SHP77 (cell line): ENCODE measurements at places on chromosomes 3 and 15.

GRCh38 chr15:80155001-80155377, 2.2 kb downstream of the FAH start:
- DNase-seq: no peak

DNA sequence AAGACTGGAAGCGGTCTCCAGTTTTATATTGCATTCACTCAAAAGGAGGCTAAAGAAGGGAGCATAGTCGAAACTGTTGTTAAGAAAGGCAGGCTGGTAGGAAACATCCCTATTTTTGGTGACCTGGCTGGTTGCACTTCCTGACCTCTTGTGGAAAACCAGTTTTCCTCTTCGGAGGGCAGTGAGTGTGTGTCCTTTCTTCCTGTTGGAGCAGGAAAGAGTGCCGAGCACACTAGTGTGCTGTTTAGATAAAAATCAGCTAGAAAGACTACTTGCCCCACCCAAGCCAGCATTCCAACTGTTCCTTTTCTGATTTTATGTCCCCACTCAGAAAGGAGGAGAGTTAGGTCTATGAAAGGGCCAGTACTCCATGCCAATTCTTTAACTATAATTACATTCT, 65.1 kb upstream of the CCR4 start:
- no peak for DNase-seq

DNA sequence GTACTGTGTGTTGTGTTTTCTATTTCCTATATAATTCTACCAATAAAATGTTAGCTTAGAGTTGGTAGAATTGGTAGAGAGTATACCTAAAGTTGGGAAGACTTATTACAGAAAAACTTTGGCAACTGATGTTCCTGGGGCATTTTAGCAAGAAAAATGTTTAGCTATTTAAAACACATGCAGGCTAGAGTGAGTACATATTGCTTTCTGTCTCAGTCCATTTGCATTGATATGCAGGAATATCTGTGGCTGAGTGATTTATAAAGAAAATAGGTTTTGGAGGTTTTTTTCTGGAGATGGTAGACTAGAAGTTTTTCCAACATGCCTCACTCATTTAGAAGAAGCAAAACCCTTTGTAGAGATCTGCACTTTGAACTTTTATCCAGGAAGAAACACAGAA, 30.4 kb upstream of the OR5K1 start:
- DNase-seq: no peak

- DNase-seq: peak; percentile 10
Observed at GRCh38 chr3:139319428-139320402, 24.1 kb upstream of the MRPS22 start.

DNA sequence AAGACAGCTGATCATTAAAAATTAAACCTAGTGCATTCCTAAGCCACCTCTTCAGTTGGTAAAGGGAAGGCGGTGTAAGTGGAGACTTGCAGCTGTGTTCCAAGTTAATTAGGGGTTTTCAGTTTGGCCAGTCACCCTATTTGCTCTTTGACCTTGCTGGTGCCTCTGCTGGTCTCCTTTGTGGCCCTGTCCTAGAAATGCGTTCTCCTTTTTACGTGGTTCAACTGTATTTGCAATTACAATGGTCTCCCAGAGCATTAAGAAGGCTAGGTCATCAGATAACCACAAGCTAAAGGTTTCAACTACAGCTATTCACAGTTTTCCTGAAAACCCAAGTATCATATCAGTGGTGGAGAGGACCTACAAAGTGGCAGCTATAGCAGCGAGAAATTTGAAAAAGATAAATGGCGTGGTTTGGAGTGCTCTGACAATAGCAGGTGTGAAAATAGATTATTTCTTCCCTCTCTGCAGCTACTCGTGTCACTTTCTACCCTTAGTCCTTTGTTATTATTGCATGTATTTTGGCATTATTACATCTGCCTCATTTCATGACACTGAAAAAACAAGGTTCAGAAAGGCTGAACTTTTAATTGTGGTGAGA, 203.5 kb upstream of the TBC1D5 start:
- no peak for DNase-seq

- no peak for DNase-seq
Observed at GRCh38 chr3:131623431-131623830, 120.7 kb upstream of the MRPL3 start.

DNA sequence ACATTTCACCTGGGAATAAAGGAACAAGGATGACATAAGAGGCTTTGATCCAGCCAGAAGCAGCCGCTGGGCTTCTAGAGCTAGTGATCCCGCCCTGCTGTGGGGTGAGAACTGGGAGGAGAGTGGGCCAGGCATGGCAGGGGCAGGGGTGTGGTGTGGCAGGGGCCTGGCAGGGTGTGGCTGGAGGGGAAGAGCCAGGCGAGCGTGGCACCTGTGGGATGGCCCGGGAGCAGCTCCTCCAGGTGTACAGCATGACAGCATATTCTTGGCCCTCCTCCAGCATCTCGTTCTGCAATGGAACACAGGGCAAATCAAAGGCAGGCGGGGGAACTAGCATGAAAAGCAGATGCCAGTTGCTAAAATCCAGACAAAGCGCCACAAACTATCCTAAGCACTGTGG, 35.5 kb downstream of the CYFIP1 start:
- peak; percentile 21 for DNase-seq

DNA sequence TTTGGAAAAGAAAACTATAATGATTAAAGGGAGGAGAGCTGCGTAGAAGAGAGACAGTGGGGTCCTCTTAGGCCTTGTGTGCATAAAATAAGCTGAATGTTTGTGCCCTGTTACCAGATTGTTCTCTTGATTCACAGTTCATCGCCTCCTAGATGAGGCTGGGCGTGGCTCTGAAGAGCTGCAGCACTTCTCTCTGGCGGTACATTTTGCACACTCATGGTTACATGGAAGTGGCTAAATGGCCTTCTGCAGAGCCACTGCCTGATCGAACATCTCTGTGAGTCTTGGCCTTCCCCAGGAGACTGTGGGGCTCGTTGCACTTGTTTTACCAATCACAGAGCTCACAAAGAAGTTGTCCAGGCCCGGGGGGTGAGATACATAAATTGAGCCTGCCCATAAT, 208.8 kb downstream of the GABRG3 start:
- DNase-seq: no peak

DNA sequence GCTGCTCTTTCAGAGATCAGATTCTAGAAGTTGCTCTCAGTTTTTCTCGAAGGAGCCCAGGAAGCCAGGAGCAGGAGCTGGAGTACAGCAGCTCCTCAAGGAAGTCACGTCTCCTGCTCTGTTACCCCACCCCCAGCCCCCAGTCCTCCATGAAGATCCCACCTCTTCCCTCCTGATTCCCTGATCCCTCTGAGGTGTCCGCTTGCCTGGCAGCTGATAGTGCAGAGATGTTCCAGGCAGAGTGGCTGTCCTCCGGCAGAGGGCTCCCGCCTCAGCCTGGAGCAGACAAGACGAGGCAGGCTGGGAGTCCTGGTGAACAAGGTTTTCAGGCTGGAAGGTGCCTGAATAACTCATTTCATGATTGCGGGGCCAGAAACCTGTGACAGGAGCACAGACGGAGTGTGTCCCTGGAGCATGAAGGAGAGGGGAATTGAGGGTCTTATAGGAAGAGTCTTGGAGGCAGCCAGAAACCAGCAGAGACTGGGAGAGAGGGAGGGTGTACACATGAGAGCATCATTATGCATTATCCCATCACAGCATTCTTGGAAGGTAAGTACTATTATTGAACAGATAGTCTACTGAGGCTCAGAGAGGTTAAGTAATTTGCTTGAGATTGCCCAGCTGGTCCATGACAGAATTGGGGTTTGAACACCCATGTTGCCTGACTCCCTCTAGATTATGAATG, 1.2 kb downstream of the HRH1 start:
- DNase-seq: peak; percentile 46

DNA sequence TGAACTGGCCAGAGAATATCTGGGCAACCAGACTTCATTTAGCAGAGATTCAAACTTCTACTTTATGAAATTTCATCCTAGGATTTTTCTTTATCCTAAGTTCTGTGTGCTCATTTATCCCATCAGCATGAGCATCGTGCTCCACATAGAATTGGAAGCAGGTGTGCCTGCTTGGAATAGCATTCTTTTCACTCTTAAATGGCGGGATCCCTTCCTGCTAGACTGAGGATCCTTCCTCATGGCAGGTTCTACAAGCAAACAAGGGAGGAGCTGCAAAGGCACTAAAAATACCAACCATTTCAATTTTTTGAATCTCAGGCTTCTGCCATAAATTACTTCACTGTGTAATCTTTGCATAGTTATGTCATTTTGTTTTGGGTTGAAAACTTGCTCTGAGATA, 74.6 kb upstream of the FLNB start:
- DNase-seq: no peak

- peak; percentile 90 for DNase-seq
Observed at GRCh38 chr15:28021281-28022039, 77.7 kb downstream of the OCA2 start.

DNA sequence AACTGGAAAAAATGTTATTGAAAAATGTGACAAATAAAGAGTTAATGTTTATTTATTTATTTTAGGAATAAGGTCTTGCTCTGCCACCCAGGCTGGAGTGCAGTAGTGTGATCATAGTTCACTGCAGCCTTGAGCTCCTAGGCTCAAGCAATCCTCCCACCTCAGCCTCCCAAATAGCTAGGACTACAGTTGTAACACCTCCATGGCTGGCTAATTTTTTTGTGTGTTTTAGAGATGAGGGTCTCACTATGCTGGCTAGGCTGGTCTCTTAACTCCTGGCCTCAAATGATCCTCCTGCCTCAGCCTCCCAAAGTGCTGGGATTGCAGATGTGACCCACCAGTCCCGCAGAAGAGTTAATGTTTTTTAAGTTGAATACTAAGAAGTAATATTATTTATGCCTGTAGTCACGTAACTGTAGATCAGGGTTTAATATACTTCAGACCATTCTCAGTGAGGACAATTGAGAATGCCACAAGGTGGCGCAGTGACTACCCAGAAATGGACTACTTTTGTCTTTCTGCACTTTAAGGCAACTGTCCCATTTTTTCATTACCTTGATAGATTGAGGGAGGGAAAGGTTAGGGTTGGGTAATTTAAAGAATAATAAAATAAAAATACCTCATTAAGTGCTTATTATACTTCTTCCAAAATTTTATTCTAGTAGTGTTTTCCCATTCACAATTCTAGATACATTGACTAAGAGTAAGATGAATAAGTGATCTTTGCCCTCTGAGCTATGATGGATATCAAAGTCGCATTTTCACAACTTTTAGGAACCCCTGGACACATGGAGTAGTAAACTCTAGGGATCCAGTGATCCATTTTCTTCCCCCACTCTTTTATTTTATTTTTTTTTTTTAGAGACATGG, 6.0 kb downstream of the MUC13 start:
- peak; percentile 34 for DNase-seq

DNA sequence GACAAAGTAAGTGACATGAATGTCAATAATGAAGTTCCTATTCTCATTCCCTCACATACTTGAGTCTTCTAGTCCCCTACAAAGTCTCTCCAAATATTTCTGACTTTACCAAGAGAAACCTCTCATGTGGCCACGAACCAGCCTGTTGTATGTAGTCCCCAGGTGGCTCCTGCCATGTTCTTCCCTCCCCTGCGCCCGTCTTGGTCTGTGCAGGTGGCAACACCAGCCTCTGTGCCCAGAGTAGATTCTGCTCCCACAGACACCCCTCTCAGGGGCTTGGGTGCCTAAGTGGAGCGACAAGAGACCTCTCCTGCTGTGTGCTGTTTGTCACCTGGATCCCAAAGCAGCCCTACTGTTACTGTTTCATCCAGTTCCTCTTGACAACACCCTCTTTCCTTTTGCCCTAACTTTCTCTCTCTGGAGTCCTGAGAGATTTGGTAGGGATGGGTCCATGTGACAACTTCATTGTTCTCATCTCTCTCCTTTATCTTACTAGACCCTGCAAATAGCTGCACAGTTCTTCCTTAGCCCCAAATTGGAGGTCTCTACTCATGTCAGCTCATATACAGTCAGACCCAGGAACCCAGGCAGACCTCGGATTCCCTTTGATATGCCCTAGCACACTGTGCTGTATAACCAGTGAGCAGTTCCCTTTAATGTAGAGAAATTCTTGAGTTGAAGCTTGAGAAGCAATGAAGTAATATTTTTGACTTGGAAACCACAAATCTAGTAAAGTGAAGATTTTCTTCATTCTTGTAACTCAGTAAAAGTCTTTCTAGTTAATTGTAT, 56.9 kb downstream of the POLR2M start:
- DNase-seq: no peak
